Nucleus accumbens (tissue), 56 donors: ENCODE measurements at places on chromosomes 12 and 14.

DNA sequence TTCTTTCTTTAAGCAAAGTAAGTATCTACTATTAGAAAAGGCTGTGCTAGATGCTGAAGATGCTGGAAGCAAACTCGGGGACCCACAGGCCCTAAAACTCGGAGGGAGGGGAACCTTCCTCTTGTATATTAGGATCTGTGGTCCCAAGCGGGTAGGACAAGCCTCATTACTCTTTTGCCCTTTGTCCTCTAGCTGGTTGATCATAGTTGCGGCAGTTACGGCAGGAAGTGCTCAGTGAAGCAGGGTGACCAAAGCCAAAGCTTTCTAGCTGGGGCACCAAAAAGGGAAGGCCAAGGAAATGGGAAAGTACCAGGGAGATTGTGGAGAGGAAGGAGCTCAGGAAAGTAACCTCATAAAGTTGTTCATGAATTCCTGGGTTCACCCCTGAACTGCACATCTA, 76.3 kb downstream of the SCFD1 start:
- no peak for DNase-seq

DNA sequence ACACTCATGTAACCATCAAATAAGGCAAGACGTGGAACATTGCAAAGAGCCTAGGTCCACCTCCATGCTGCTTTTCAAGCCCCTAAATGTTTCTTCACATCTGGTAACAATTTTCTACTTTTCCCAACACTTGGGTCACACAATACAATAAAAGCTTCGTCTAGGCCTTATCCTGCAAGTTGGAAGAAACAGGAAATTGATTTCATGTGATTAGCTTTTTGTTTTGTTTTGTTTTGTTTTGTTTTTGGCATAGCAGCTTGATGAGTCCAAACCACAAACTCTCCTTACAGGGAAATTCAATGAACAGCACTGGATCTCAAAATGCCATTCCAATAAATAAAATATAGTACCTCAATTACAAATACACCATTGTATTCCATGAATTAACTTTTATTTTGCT, 19.3 kb downstream of the TAS2R50 start:
- no peak for DNase-seq

DNA sequence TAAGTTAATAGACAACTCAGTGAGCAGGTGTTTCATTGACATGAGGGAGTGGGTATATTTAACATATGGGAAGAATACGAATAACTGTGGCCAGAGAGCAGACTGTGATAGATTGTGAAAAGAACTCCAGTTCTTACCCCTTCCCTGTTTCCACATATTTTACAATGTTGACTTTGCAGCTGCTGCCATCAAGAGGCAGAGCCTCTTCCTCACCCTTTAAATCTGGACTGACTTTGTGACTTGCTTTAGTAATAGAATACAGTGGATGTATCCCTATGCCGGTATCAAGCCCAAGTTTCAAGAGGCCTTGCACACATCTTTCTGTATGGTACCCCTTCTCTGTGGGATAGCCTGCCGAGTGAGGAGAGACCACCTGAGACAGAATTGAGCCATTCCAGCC, 356.7 kb downstream of the ETNK1 start:
- no peak for DNase-seq

GRCh38 chr14:63543826-63544406, 739 bp upstream of the PPP2R5E start:
- no peak for DNase-seq

DNA sequence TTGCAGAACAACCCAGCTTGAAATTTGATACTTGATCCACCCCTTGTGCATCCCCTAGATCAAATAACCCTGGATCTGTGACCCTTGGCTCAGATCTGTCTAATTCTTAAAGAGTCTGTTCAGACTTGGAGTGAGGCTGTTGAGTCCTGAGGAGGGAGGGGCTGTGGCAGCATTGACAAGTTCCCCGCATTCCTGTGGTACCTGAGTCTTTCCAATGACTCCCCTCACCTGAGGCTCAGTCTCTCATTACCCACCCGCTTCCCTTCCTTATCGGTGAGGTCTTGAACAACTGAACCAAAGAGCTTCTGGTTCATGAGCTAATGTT, 16.1 kb upstream of the HDAC7 start:
- DNase-seq, result no peak
